Esophagus squamous epithelium (tissue), 5 donors: ENCODE measurements at places on chromosomes 7 and 10.

DNA sequence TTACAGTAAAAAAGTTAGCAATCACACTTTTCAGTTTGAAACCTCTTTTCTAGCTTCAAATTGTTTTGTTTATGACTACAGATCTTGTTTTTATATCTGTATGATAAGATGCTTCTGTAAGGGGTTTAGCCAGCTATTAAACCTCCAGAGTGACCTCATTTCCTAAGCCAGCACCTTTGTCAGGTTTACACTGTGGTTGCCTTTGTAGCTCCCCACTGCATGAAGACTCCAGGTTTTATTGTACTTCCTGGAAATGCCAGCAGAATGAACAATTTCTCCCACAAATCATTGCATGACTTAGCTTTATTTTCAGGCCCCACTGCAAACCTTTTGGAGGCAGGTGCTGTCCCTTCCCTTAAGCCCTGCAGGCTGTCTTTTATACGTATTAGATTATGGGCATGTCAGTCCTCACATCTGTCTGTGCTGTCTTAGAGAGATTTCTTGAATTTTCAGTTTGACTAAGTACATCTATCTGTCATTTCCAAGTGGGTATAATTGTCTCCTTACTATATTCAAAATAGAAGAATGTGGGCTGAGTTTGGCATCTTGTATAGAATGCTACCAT lies 8.2 kb upstream of the AGR3 start:
- DNase-seq: no peak

DNA sequence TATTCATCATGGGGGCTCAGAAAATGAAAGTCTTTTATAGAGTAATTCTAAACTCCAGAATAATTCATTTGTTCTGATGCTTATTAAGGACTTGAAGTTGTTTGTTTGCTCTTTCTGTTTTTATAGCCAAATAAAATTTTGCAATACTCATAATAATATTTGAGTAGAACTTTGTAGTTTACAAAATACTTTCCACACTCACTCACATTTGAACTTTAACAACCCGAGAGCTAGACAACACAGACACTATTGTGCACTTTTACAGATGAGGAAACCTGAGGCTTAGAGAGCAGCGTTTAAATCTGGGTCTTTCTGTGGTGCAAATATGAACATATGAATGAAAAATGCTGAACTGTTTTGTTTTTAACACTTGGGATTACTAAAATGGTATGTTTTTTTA lies 126.8 kb downstream of the KAT6B start:
- DNase-seq: no peak

- DNase-seq: no peak
Measured at GRCh38 chr7:149559711-149560110, 62.1 kb upstream of the ZNF746 start.

GRCh38 chr10:34677591-34677990 lies 137.5 kb downstream of the PARD3 start:
- no peak for DNase-seq

DNA sequence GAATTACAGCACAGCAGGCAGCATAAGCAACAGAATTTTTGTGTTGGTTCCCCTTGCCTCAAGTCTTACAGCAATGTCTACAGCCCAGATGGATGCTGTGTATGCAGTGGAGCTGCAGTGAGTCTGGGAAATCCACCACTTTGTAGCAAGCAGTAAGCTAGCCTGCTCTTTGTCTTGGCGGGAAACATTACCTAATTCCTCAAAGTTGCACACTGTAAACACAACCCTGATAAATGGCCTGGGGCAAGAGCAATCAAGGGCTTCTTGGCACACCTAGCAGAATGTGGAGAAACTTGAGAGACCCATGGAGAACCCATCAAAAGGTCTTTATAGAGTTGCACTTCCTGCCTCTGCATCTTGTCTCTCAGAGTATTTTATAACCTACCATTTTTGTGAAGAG lies 102.0 kb upstream of the FOXP2 start:
- no peak for DNase-seq

- DNase-seq: no peak
Measured at GRCh38 chr10:14635043-14635710, 139.5 kb downstream of the FAM107B start.

DNA sequence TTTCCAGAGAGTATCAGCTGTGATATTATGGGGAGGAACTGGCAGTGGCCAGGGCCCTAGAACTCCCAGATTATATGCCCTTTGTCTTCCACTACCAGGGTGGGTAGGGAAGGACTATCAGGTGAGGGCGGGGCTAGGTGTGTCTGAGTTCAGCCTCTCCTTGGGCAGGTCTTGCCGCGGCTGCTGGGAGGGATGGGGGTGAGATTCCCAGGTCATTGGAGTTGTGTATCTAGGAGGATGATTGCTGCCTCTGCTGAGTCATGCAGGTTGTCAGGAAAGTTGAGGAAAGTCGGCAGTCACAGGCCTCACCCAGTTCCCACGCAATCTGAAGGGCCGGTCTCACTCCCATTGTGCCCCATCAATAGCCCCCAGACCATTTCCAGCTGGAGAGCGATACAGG lies 185.2 kb downstream of the DKK1 start:
- no peak for DNase-seq

GRCh38 chr10:52599551-52600200 lies 172.9 kb downstream of the MBL2 start:
- DNase-seq: no peak

DNA sequence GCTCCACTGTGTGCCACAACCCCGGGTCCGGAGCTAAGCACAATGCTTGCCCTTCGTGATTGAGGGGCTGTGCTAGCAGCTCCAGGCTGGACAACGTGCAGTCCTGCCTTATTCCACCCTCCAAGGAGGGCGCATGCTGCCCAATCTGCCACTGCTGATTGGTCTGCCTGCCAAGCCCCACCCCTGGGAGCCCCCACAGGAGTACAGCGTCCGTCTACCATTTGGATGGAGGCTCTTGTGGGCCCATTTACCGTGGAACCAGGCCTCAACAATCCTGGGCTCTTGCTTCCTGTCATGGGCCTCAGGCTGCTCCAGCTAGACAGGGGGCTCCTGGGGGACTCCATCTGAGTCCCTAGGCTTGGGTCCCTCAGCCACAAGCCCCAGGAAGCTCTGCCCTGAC lies 173.3 kb downstream of the SLIT1 start:
- DNase-seq: no peak

GRCh38 chr7:5709347-5709950 lies 72.0 kb downstream of the RNF216 start:
- DNase-seq: no peak

DNA sequence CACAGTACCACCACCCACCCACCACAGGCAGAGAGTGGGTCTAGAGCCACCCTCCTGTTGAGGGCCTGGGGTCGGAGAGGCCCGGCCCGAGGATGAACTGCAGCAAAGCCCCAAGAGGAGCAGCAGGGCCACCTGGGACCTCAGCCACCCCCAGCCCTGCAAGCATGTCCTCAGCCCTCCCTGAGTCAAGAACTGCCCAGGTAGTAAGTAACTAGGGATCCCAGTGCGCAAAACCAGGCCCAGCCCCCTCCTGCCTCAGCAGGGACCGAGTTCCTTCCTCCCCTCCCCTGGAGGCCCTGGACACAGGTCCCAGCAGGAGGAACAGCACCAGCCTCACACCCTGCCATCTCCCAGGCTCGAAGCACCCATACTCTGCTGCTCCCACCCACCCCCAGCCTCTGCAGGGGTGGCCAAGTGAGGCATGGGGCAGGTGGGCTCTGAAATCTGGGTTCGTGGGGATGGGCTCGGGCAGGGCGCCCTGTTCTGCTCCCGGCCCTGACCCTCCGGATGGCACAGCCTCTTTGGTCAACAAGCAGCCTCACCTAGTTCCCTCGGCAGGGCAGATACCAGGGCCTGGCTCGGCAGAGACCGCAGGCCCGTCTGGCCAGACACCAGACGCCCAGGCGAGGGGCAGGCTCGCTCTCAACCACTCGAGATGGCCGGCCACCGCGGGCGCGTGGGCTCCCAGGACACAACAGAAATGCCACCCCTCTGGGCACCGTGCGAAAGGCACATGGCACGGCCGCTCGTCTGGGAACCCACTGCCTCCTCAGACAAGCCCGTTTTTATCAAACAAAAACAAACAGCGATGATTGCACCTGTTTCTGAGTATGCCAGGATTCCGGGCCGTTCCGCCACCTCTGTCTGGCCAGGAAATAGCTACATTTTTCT lies 15.2 kb downstream of the PDGFA start:
- DNase-seq: no peak

DNA sequence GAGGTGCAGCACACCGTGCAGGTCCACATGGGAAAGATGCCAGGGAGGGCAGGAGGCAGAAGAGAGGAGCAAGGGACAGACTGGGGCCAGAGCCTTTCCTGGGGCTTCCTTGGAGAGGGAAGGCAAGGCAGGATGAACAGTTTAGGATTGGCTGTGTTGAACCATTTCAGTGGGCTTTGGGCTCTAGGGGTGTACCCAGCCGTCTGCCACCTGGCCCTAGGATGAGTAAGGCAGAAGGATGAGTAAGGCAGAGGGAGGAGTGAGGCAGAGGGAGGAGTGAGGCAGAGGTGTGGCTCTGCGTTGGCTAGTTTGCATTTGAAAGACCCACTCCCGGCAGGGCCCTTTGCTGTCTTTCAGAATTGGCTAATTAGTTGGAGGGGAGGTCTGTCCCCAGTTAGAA lies 31.5 kb upstream of the PRF1 start:
- DNase-seq: no peak

GRCh38 chr7:78002715-78003114 lies 204.1 kb downstream of the PHTF2 start:
- no peak for DNase-seq

DNA sequence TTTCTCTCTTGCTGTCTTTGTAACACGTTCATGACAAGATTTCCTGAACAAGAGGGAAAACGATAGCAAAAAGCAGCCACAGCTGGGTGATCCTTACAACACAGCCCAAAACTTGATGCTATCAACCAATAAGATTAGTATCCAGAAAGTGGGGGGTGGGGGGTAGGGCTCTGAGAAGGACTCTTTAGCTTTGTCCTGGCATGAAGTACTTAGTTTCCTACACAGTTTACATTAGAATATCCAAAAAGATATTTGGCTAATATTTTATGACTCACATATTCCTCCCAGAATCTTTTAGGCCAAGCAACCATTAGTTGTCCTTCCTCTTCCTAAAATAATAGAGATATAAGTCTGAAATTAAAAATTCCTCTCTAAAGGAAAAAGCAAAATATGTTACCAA lies 22.9 kb upstream of the LRRC17 start:
- no peak for DNase-seq
